H9 (cell line): ENCODE measurements at places on chromosomes 12 and 14. TPM values are rescaled to one million over a fixed set of nuclear protein-coding genes. Genes with fewer than 3 reads are reported as not detected.

DNA sequence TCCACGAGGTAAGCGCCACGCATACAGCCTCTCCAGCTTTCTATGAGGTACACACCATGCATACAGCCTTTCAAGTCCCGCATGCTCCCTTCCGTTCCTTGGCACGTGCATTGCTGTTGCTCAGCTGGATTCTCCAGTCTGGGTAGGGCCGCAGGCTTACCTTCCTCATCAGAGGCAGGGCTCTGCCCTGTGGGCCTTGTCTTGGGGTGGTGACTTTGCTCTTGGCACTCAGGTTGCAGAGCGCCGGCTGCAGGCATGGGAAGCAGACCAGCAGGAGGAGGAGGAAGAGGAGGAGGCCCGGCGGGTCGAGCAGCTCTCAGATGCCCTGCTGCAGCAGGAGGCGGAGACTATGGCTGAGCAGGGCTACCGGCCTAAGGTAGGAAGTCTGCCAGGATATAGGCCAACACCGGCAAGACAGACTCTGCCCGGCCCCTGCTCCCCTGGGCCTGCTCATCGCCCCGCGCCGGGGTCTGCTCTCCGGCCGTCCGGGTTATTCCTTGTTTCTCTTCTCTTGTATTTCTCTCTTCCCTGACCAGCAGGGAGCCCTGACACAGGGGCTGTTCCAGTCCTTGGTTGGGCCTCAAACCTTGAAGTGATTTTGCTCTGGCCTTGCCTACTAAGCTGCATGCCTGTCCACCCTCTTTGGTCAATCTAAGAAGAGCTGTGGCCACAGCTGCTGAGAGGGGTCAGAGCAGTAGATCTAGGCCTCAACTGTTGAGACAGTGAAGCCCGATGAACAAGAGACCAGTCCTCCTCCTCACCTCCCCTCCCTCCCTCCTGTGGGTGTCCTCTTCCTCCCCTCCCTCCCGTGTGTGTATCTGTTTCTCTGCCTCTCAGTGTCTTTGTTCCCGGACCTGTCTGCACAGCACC, 15.3 kb downstream of the TCHP start:
- no peak for DNase-seq

DNA sequence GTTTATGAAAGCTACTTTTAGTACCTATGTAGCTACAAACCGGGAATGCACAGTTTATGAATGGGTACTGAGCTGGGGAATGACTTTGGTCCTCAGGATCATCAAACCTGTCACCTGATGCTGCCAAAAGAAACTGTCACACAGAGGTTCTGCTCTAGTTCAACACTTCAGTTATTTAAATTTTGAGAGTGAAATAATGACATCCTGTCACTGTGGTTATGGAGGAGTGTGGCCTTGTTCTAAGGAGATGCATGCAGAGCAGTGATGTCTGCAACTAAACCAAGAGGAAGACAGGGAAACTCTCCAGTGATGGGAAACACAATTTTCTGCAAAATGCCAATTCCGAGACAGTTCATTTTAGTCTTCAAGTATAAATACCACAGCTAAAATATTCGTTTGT, 4.8 kb upstream of the AEBP2 start:
- DNase-seq = no peak

- no peak for DNase-seq
Observed at GRCh38 chr12:32618115-32618514, 61.0 kb upstream of the DNM1L start.

DNA sequence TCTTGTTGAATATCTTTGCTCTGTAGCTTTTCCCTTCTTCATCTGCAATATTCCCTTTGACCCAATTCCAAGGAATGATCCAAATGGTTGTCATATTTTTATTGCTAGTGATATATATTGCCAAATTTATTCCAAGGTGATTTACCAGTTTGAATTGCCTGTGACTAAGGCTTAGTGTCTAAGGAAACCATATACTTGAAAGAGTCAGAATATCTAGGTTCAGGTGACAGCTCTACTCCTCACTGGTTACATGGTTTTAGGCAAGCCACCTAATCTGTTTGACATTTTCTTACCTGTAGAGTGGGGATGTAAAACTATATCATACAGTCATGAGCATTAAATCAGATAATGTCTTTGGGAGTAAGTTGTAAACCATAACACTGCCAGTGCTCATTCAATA, 473.8 kb downstream of the NPAS3 start:
- DNase-seq = no peak

DNA sequence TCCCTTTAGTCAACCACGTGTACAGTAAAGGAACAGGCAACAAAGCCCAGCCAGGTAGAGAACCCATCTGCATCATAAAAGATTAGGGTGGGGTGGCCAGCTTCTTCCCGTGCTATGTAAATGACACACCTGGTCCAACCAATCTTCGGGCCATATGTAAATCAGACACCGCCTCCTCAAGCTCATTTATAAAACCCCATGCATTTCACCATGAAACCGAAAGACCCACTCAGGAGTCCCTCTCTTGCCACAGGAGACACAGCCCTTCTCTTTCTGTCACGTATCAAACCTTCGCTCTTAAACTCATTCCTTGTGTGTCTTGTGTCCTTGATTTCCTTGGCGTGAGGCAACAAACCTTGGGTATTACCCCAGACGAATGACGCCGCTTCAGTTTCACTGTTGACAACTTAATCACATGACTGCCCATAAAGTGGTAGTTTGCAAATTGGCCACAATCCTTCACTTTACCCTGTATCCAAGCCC, 59.8 kb upstream of the TBPL2 start:
- peak; percentile 46 for DNase-seq

DNA sequence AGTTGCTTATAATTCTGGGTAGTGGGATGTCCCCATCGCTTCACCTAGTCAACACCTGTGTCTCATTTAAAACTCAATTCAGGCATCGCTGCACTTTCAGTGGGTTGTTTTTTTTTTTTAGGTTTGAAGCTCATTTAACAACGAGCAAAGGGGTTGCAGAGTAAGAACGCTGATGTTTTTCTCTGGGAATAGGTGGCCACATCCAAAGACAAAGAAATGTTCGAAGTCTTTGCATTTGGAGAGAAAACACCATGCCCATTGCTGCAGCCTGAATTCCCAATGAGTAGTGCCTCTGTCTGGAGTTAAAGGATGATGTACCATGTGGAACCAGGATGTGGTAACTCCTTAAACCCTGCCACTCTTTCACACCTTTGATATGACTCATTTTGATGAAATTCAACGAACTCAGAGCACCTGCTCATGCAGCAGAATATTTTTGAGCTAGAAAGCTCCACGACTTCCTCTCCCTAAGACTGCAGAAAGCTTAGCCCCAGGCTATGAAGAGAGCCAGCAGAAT, 35.1 kb upstream of the BATF start:
- DNase-seq = no peak

DNA sequence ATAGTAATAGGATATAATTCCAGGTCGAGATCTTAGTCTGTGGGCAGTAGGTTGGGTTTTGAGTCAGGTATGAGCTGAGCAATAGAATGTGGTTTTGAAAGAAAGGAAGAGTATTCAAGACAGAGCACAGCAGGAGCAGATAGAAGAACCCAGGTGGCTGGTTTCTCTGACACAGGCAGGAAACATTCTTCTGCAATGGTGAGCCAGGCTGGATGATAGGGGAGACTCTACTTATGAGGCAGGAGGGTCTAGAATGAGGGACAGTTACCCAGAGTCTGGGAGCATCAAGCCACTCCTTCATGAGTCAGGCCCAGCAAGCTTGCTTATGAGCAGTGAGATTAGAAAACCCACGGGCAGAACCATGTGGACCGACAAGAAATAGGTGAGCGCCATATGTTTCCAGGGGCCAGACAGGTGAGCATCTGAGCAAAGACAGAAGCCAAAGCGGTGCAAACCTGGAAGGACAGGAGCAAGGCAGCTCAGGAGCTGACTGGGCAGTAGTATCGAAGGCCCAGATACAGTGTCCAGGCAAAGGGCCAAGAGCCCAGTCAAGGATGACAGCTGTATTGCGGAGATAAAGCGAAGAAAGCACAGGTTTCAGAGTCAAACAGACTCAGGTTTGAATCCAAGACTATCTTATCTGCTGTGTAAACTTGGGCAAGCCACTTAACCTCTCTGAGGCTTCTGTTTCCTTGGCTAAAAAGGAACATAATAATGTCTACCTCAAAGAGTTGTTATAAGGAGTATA, 22.5 kb upstream of the PCNX1 start:
- no peak for DNase-seq

DNA sequence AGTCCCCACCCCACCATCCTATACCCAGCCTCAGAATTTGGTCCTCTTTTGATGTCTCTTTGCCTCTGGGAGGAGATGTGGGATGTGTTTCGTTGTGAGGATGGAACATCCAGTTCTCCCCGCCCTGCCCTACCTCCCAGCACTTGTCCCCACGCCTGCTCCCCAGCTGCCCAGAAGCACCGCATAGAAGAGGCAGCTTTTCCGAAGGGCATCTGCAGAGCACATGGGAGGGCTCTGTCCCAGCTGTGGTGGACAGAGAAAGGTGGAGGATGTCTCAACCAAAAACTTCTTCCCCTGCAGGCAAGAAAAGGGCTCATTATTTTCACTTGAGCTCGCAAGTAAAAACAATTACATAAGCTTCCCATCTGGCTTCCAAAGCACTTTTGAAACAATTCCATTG, 302.6 kb downstream of the PCNX1 start:
- DNase-seq = no peak

DNA sequence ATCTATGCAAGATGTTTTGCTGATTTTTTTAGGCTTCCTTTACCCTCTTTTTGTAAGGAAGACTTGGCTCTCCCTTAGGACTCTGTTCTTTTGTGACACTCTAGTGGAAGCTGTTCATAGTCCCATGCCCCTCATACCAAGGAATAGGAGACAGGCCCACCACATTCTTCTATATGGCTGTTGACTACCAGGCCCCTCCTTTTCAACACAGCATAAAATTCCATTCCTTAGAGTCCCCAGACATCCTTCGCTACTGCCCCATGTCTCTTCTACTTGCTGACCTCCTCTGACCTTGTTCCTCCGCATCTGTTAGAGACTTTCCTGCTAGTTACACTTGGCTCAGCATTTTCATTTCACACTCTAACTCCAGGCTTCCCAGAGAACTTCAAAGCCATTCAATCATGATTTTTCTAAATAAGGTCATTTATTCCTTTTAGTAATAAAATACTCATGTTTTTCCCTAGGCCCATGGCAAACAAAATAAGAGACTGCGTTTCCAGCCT, 9.7 kb downstream of the PIK3C2G start:
- no peak for DNase-seq

GRCh38 chr14:104424406-104425072, 155.0 kb upstream of the C14orf180 start:
- no peak for DNase-seq

DNA sequence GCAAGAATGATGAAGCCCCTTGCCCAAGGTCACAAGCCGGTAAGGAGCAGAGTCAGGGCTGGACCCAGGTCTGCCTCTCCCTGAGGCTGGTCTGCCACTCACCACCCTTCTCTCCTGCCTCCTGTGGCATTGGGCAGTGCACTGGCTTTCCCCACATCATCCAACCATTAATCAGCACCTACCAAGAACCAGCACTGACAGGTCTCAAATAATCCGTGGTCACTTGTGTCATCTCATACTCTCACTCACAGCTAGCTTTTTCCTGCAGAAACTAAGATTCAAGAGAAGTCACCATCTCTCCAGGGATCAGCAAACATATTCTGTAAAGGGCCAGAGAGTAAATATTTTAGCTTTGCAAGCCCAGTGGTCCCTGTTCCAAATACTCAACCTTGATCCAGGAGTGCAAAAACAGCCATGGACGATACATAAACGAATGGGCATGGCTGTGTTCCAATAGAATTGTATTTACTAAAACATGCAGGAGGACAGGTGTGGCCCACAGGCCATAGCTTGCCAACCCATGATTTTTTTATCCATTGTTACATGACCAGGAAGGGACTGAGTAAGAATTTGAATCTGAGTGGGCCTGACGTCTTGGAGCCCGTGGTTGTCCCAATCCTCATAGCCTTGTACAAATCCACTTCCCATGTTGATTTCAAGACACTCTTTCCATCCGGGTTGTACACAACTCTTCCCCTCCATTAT, 374.2 kb downstream of the BCL11B start:
- DNase-seq = no peak

GRCh38 chr12:25962932-25963525, 4.5 kb downstream of the RASSF8 start:
- no peak for DNase-seq

Gene MAP1LC3B2
- total RNA-seq = 1.5 and 2.0 TPM in 2 replicates

Gene PRIMA1
- 1.7 and 2.3 TPM in 2 replicates for total RNA-seq

Gene MYH6
- total RNA-seq = 0.07 and 0.13 TPM in 2 replicates

Gene LMO3
- not detected in 2 replicates for total RNA-seq

Gene CCDC177
- 6.1 and 6.2 TPM in 2 replicates for total RNA-seq

Gene CFAP73
- total RNA-seq = not detected in 2 replicates
